Pons (tissue), 1 donor: ENCODE measurements at places on chromosomes 6 and 20.

- DNase-seq: no peak
These were observed 12.2 kb upstream of the TAAR9 start for GRCh38 chr6:132525866-132526265.

DNA sequence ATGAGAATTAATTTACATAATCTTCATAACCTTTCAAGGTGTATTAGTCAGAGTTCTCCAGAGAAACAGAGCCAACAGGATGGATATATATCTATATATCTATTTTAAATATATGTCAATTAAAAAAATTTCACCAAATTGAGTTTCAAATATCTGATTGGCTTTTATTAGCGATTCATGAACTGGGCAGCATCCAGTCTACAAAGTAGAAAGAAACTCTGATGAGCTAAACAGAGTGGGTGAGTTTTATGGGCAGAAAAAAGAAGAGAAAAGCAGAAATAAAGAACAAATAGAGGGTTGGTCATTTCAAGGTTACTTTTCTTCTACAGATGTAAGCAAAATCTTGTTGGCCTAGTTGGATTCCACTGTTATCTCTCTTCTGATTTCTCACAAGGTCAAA lies 29.0 kb upstream of the BTBD3 start:
- no peak for DNase-seq

DNA sequence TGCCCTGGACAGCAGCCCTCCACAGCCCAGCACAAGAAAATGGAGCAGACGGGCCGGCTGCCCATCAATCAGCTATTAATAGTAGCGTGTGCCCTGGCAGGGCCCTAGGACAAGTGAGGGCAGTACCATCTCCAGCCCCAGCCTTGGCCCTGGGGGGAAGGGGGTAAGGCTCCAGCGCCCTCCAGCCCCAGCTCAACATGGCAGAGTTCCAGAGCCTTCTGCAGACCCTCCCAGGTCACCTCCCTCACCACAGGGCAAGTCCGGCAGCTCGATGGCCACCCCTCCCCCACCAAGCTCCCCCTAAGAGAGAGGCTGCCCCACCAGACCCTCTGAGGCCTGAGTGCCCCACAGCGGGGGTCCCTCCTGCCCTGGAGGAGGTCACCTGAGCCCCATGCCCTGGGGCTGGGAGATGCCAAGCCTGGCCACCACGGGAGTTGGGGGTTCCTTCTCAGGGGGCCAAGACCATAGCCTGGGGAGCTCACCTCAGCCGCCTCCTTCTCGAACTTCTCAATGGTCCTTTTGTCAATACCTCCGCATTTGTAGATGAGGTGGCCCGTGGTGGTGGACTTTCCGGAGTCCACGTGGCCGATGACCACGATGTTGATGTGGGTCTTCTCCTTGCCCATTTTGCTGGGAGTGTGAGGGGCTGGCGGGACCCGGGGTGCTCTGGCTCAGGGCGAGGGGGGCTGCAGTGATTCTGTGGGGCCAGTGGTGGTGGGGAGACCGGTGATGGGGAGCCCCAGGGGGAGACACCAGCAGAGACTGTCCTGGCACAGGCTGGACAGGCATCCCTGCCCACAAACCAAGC lies 1.5 kb downstream of the EEF1A2 start:
- DNase-seq: no peak

DNA sequence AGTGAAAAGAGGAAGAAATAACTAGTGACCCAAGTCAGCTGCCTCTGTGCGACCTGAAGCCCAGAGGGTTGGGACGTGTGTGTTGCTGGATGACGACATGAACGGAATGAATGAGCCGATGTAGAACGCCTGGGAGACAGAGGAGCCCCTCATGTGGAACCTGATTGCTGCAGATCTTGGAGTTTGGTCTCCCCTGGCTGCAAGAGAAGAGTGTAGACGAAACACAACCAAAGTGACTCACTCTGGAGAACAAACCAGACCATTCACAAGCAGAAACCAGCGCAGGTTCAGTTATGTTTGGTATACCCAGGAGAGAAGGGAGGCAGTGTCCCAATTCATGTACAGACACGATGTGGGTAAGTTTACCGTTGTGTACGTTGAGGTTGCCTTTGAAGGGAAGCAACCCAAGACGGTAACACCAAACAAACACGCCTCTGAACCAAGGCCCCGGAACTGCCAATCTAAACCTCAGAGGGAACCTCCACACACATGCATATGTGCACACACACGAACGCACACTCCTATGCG lies 265.9 kb downstream of the BMP7 start:
- DNase-seq: no peak

GRCh38 chr6:35984701-35985100 lies 39.7 kb downstream of the SLC26A8 start:
- DNase-seq: no peak

- peak; percentile 88 for DNase-seq
These were observed at the start of gene TBC1D7 for GRCh38 chr6:13328076-13328874. Gene TBC1D7 (minus strand): TSS chr6:13328537. CDS start chr6:13326898, 1,639 bp downstream.

DNA sequence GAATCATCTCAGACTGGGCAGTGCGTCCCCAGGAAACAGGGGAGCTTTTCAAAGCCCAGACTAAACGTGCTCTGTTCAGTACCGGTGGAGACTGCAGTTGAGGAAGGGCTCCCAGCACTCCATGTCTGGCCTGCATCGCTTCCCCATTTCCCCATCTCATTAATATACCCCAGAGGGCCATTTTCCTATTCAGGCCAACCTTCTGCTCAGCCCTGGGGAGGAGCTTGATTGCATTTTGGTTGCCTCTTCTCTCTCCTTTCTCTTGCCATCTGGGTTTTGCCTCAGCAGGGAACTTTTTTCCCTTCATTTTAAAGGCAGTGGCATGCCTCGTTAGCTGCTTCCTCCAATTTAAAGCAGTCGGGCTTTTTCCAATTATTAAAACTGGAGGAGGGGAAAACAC lies 394.3 kb upstream of the SOX4 start:
- DNase-seq: no peak

DNA sequence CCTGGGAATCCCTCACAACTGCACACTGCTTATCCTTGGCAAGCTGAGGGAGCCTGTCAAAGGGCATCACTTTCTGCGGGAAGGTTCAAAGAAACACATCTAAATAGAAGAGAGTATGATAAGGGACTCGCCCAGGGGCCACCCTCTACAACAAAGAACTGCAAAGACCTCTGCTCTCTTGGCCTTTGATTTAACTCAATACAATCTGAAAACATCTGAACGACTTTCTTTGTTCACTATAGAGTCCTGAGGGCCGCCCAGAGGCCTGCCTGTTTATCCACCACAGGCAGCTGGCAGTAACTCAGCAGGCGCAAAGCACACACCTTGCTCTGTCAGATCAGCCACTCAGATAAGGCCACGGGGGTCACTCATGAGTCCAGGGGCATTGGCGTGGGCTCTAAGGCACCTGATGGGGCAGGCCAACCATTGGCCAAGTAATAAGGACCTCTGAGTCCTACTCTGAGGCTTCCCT lies 139.3 kb downstream of the UNC5CL start:
- DNase-seq: no peak

DNA sequence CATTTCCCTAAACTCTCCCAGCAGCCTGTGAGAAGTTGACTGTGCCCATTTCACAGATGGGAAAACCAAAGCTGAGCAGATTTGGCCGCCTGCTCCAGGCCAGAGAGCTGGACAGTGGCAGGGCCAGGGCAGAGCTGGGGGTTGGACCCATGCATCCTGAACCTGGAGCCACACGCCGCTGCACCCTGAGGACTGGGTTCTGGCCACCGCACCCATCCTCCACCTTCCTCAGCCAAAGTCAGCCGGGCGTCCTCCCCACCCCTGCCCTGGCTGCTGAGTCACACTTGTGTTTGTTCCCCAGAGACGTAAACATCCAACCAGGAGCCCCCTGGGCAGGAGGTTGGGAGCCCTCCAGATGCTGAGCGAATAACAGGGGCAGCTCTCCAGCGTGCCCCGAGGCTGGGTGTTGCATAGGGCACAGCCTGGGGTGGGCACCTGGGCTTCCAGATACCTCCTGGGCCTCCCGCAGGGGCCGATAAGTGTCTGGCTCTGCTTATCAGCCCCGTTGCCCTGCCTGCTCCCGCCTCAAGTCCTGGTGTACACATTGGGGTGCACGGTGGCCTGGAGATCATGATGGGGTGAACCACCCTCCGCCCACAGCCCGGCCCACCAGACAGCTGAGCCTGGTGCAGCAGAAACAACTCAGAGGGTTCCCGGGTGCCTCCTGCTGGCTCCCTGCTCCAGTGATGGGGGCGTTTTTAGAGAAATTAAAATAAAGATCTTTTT lies 23.8 kb downstream of the RBM38 start:
- DNase-seq: no peak

DNA sequence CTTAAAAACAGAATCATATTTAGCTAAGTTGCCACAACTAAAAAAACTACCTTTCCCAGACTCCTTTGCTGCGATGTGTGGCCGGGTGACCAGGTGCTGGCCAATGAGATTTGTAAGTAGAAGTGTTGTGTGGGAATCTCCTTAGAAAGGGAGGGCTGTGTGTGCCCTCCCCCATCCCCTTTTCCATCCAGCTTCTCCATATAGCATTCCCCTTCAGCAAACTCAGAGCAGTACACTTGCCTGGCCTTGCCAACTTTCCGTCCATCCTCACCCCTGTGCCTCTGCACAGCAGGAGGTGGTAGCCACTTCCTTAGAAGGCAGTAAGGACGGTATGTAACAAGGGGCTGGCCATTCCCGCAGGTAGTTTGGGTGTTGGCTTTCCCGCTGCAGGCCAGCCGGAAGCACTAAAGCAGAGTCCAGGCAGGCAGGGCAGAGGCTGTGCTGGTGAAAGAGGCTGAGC lies 22.3 kb upstream of the KCNK16 start:
- no peak for DNase-seq

GRCh38 chr20:64101731-64102621 lies 5.4 kb downstream of the NPBWR2 start:
- DNase-seq: no peak

DNA sequence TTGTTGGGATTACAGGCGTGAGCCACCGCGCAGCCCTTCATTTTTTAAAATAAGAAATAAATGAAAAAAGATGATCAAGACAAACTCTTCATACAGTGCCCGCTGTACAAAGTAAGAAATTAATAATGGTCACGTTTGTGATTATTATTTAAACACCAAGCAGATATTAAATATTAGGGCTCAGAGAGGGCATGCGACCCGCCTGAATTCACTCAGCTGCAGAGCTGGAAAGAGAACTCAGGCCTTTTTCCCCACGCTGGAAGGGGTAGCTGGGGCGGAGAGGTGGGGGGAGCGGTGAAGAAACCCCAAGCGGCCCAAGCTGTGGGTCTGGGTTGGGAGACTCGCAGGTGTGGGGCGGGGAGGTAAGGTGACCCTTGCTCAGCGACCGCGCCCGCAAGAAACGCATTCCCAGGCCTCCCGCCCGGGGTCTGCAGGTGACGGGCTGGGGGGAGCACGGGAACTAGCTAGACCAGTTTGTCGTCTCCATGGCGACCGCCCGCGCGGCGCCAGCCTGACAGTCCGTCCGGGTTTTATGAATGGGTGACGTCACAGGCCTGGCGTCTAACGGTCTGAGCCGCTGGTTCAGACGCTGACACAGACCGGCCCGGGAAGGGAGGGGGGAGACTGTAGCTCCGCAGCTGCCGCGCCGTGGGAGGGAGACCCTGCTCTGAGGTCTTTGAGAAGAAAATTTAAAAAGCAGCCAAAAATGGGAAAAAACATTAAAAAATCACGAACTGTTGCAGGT lies 1.1 kb upstream of the ID1 start:
- DNase-seq: peak; percentile 95

- DNase-seq: peak; percentile 22
These were observed 9.4 kb upstream of the FRMD1 start for GRCh38 chr6:168088161-168089053.

DNA sequence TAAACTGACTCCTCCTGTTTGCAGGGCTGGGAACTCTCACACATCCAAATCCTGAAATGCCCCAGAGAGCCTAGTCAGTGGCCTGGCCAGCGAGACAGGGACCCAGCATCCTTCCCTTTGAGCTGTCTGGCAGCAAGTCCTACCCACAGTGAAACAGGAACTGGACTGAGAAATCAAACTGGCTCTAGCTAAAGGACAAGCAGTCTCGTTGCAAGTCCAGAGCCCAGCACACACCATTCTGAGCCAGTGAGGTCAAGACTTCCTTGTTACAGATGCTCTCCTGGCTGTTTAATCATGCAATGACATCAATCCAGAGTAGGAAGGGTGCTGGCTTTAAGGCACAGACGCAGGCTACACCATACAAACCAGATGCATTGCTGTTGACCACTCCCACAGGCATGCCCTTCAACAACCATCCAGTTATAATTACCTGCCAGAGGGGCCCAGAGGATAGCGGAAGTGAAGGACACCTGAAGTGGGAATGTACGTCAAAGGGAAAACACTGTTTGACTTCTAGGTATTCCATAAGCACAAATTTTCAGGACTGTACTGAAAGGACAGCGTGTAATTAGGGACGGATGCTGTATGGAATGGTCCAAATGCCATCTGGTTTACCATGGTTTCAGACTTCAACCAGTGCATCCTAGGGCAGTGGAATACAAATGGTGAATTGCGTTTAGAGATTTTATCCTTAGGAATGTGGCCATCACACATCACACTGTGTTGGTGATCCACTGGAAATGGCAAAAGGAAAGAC lies 114.4 kb downstream of the SLC23A2 start:
- DNase-seq: peak; percentile 74

DNA sequence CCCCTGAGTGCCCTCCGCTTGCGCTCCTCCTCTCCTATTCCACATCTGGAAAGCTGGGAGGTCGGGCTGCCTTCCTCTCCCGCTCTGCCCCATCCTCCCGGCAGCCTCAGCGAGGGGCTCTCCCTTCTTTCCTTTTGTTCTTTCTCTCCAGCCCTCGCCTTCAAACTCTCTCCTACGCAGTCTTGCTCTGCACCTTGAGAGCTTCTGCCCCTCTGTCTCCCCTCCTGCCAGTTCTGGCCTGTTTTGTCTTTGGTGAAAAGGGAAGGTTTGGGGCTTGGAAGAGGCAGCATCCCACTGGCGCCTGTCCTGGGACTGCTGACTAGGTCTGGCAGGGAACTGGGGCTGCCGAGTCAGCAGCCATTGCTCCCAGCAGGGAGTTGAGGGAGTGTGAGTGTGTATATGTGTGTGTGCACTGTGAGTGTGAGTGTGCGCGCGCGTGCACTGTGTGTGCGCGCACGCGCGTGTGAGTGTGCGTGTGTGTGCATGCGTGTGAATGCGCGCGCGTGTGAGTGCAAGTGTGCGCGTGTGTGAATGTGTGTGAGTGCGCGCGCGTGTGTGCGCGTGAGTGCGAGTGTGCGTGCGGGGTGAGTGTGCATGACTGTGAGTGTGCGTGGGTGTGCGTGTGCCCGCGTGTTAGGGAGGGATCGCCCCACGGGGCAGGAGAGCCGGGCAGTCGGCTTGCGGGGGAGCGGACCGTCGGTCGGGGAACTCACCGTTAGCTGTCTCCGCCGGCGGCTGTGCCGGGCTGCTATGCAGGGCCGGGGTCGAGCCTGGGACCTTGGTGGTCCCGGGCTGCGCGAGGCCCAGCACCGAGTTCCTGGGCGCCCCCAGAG lies 523 bp downstream of the CPXM1 start:
- no peak for DNase-seq

DNA sequence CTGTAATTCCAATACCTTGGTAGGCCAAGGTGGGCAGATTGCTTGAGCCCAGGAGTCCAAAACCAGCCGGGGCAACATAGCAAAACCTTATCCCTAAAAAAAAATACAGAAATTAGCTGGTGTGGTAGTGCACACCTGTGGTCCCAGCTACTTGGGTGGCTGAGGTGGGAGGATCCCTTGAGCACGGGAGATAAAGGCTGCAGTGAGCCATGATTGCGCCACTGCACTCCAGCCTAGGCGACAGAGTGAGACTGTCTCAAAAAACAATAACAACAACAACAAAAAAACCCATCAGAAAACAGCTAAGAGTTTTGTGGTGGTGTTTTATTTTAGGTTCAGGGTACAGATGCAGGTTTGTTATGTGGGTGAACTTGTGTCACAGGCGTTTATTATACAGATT lies 42.9 kb upstream of the FANCE start:
- DNase-seq: no peak

- DNase-seq: no peak
These were observed 38.8 kb downstream of the MAP7 start for GRCh38 chr6:136511397-136511796.
